ENCODE measurements at places on chromosomes 4 and X.

DNA sequence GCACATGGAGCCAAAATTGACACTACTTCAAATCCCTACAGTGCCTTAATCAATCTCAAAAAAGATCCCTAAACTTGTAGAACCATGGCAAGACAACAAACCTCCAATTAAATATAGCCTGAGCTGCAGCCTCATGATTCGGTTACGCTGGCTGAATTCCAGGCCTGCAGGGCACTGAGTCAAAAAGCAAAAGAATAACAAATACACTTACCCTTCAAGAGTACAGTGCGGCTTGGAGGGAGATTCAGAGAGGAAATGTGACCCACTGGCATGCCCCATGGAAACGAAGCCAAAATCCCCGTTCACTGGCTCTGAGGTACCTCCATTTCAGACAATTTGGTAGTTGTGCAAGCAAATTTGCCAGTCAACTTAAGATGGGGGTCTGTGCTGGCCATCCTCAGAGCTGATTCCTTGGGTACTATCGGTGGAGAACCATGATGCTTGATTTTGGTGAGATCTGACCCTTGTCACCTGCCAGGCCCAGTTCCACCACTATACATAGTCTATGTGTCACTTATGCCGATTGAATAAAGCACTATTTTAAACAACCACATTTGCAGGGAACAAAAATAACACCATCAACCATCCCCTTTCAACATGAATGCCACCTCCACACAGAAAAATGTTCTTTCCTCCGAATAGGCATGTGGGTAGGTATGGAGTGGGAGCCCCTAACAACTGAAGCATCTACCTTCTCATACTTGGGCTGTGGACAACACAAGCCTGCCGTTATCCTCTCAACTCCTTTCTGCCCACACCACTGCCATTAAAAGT, 2.1 kb downstream of the C4orf54 start:
- no peak for DNase-seq

DNA sequence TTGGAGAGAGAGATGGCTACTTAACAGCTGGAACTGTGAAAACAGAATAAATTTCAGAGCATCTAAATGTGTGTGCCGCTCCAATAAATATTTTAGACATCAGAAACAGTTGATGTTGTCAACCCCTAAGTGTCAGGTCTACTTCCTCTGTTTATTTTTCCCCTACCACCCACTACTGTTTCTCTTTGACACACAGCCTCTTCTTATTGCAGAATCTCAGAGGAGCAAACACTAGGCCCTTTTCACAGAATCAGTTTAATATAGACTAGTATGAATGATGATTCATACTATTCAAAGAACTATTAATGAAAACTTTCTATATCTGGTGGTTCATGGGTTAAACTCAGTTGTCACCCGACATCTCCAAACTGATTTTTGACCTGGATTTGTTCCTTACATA, 33.9 kb downstream of the NAA11 start:
- DNase-seq = no peak

DNA sequence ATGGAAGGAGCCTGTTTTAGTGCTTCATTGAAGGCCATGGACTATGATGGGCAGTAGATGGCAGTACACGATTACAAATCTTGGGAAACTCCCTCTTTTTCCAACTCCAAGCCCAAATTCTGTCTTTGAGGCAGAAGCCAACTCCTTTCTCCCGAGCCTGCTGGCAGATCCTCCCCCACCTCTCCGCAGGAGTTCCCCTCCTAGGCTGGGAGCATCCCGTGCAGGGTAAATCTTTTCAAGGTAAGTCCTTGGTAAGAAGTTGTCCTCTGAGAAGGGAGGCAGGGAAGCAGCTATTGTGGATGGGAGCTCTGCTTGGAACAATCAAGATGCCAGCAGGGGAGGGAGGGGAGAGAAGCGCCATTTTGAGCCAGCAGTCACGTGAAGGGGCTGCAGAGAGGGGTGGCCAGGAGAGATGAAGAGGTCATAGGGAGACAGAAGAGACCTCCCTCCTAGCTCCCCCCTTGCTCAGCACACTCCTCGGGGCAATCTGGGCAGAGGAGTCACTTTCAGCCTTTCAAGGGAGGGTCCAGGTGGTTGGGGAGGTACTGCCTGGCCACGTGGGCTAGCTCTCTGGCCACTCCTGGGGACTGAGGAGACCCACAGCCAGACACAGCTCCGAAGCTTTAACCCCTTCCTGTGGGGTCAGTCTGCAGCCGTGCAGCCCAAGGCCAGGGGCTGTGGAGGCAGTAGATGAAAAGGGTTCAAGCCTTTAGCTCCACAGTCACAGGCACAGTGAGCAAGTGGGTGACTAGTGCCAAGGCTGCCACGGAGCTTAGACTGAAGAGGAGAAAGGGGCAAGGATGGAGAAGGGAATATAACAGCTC, 9.6 kb downstream of the CC2D2A start:
- peak; percentile 35 for DNase-seq

DNA sequence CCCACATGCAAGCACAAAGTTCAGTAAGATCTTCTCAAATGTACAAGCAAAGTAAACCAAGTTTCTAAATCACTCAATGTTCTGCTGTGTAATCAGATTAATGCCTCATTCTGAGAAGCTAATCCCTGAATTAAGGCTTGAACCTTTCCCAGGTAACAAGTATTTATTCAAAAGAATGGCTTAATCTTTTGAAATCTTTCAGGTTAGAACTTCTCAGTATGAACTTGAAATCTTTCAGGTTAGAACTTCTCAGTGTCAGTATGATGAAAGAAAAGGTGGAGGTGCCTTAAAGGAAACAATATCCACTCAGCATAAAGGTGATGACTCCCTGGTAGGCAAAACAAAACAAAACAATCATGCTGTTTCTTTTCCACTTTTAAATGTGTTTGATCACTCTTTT, 29.0 kb downstream of the TMPRSS11B start:
- no peak for DNase-seq
